Activated naive CD8-positive, alpha-beta T cell treated with anti-CD3 and anti-CD28 coated beads, Interleukin-2, amount 50 U/mL, for 16 hours (primary cell): ENCODE measurements at places on chromosomes 3 and 15.

DNA sequence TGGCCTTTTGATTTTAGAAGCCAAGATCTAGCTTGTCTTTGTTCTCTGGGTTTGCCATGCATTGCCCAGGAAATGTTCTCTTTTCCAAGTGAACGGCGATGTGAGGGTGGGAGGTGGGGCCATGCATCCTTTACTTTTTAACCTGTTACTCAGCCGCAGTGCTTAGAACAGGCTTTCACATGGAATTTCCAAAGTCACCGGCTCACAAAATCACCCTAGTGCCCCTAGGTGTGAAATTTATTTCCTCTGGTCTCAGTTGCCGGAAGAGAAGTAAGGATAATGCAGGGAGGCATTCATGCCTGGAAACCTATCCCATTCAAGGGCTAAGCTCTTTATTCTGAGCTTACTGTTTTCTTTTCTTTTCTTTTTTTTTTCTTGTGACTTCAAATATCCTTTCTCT is 93.2 kb downstream of the CACNA2D3 start:
- no peak for DNase-seq

- DNase-seq: no peak
These were observed 63.8 kb downstream of the NPTN start for GRCh38 chr15:73569361-73569760.

DNA sequence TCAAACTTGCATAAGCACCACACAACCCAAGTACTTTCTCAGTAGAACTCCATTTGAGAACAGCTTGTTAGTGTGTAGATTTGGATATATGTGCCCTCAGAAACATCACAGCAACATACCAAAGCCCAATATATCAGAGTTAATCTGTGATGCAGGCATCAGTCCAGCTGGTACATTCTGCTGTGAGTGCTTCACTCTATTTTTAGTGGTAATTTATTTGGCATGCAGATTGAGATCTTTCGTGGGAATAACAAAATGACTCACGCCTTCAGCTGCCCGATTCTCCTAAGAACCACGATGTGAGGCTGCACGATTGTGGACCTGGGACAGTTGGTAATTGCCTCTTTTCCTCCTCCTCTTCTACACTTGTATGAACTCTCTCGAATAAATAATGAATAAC is 730.7 kb downstream of the SQOR start:
- DNase-seq: no peak

GRCh38 chr15:42387603-42388002 is 28.3 kb downstream of the CAPN3 start:
- no peak for DNase-seq

- no peak for DNase-seq
These were observed 21.7 kb downstream of the GPR176 start for GRCh38 chr15:39898317-39898716.

DNA sequence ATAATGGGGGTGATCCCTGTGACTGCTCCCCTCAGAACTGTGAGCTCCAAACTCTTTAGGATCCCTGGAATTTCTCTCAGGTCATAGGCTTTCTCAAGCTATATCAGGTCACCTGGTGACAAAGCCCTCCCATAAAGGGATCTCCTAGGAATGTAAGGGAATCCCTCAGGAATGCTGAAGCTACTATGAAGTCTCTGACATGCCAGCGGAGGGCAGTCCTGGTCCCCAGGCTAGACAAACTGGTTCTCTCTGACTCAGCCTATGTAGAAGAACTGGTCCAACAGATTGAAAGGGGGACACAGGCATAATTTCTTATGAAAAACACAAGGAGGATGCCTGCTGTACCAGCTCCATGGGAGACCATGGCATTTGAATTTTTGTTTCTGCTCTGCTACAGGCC is 6.7 kb downstream of the LPCAT4 start:
- no peak for DNase-seq

GRCh38 chr3:62546266-62546665 is 172.9 kb upstream of the FEZF2 start:
- DNase-seq: no peak

DNA sequence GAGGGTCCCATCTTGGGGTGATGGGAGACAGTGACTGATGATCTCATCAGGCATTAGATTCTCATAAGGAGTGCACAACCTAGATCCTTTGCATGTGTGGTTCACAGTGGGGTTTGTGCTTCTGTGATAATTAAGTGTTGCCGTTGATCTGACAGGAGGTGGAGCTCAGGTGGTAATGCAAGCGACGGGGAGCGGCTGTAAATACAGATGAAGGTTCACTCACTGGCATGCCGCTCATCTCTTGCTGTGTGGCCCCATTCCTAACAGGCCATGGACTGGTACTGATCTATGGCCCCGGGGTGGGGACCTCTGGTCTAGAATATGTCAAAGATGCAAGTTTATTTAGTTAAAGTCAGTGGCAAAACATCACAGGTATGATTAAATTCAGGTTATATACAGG is 8.7 kb downstream of the MEF2A start:
- no peak for DNase-seq

GRCh38 chr3:118128886-118129285 is 905.8 kb downstream of the IGSF11 start:
- DNase-seq: no peak

GRCh38 chr3:149523512-149524299 is 49.2 kb downstream of the TM4SF4 start:
- DNase-seq: no peak

- DNase-seq: no peak
These were observed 47.6 kb downstream of the PHLDB2 start for GRCh38 chr3:111906656-111907055.

- DNase-seq: no peak
These were observed 125.6 kb downstream of the FRMD5 start for GRCh38 chr15:44069489-44069888.

DNA sequence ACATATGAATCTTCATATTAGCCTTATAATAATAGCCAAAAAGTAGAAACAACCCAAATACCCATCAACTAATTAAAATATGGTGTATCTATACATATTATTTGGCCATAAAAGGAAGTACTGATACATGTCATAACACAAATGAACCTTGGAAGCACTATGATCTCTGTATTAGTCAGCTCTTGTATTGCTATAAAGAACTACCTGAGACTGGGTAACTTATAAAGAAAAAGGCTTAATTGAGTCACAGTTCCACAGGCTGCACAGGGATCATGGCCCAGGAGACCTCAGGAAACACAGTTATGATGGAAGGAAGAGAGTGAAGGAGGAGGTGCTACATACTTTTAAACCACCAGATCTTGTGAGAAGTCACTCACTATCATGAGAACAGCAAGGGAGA is 16.0 kb upstream of the CCR2 start:
- no peak for DNase-seq

- no peak for DNase-seq
These were observed 108.8 kb downstream of the EPHB1 start for GRCh38 chr3:134903837-134904236.

- DNase-seq: no peak
These were observed 22.5 kb downstream of the GPD1L start for GRCh38 chr3:32128936-32129335.

DNA sequence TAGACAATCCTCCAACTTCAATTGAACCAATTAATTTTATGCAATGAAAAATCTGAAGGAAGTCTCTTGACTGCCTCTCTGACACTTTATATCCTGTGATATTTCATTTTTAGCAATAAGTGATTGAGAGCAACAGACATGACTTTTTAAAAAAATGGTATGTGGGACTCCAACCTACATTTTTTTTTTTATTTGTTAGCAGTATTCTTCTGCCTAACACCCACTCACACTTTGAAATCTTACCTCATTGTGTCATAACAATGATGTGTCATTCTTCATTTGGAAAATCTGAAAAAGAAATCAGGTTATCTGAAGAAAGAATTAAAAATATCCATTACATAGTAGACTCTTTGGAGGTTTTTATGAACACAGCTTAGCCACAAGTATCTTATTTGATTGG is 541.3 kb upstream of the KCNMB2 start:
- no peak for DNase-seq

- no peak for DNase-seq
These were observed 32.5 kb downstream of the HRH1 start for GRCh38 chr3:11186771-11187191.

GRCh38 chr3:46455231-46456115 is 9.2 kb downstream of the LTF start:
- no peak for DNase-seq

DNA sequence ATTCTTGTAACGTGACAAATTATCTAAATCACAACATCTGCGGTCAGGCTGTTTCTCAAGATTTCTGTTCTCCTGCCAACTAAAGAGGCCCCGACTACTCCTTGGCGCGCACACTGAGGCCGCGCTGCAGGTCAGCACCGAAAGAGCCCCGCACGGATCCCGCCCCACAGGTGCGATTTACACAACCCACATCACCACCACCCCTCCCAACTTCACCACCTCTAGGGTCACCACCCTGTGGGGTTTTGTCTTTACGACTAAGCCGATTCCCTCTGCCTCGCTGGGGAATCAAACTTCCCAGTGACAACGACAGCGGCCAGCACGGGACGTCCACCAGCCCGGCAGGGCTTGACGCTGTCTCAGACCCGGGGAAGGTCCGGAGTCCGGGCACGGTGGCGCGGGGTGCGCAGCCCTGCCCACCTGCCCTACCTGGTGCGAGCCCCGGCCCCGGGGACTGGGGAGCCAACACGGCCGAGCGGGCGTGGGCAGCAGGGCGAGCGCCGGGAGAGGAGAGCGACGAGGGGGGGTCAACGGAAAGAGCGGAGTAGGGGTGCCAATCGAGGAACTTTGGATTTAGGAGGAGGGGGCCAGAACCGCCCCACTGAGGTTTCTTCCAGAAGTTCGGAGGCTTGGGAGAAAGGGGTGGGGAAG is 764 bp downstream of the UACA start:
- DNase-seq: no peak

DNA sequence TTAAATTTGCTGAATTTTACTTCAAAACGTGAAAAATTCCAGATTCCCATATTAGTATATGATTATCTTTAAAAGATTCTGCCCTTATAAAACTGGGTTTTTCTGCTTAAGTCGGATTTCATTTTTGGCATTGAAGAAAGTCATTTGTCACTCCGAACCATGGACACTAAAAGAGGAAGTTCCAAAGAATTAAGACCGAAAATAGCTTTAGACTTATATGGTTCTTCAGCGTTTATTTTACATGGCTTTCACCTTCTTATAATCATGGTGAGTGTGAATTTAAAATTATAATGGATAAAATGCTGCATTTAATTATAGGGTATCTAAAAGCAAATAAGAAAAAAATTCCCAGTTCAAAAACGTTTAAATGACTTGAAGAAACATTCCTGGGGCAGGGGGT is 1.0 kb downstream of the C3orf38 start:
- no peak for DNase-seq

DNA sequence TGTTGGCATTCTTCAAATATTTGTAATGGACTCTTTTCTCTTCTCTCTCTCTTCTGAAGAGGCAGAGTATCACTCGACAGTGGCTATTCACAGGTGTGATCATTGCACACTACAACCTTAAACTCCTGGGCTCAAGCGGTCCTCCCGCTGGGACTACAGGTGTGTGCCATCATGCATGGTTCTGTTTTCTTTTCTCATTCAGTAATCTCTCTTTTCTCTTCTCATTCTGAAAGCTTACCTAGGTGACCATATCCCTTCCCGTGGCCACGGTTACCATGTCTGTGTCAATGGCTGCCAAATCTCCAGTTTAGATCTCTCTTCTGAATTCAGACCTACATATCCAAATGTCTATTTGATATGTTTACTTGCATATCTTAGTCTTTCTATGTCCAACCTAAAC is 96.3 kb downstream of the SOX2 start:
- no peak for DNase-seq

GRCh38 chr3:101319531-101319930 is 844 bp downstream of the IMPG2 start:
- DNase-seq: no peak

- no peak for DNase-seq
These were observed 322.3 kb downstream of the CNTN4 start for GRCh38 chr3:2420919-2421318.

GRCh38 chr3:112056451-112056929 is 22.0 kb downstream of the TMPRSS7 start:
- no peak for DNase-seq

GRCh38 chr3:161567577-161568361 is 71.2 kb downstream of the OTOL1 start:
- DNase-seq: no peak

DNA sequence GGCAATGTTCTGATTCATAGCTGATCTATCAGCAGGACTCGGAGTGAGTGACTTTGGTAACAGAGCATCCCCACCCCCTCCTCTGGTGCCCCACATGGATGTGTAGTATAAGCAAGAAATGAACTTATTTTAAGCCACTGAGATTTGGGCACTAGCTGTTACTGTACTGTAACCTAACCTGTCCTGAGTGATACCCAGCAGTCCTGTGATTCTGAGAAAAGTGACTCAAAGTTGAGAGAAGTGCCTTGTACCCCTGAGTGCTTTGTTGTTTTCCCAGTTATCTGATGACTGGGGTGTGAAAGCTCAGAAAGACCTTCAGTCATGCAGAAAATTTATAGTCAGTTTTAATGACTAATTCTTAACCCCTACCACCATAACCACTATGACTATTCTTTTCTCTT is 439.9 kb upstream of the RBMS3 start:
- DNase-seq: no peak

- DNase-seq: no peak
These were observed 25.2 kb downstream of the ST8SIA2 start for GRCh38 chr15:92418864-92419263.

DNA sequence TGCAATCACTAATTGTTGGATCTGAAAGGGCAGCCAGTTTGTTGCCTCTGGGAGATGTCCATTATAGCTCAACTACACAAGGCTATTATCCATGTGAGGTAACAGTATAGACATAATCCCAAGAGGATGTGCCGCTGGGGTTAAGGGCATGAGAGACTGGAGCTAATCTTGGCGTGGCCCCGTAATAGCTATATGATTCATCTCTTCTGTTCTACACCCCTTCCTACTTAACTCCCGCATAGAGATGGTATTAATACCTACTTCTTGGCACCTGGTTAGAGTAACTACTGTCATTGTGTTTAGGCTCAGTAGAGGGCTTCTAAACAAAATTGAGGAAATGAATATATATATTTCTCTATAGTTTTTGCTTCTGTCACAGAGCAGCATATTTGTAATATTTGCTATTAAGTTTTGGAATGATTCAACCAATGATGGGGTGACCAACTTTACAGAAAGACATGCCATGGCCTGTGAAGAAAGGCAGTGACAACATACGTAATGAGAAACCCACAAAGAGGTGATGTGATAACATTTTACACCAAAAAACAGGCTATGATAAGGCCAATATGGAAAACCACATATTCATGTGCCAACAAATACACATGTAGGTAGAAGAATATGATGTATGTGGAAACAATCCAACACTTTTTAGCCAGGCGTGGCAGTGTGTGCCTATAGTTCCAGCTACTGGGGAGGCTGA is 76.8 kb upstream of the DPH6 start:
- DNase-seq: no peak

GRCh38 chr15:73829523-73829922 is 43.8 kb upstream of the TBC1D21 start:
- DNase-seq: no peak

- DNase-seq: no peak
These were observed 68.7 kb downstream of the GSK3B start for GRCh38 chr3:120025520-120025919.

- no peak for DNase-seq
These were observed 19.5 kb upstream of the TGFBR2 start for GRCh38 chr3:30586806-30587486.
